ENCODE measurements at places on chromosomes 6 and 20.

DNA sequence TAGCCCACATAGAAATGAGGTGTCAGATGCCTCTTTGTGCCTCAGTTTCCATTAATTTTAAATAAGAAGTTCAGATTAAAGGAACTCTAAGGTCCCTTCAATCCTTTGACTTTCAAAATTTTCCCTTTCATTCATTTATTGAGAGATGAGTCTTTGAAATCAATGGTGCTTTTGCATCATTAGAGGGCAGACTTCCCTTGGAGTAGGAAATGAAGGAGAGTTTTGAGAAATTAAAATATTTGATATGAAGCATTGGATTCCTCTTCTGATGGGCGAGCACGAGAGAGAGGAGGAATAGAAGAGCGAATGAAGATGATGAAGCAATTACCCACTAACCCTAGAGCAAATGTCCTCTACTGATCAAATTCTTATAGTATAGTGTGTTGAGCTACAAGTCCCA, 105.7 kb downstream of the EDN1 start:
- DNase-seq, result no peak
- H3K4me3 ChIP-seq, result no peak overlapping the region
- H3K4me1 ChIP-seq, result no peaks in the 10 kb centered on the region
- peaks cover 10% of the 10 kb centered on the region for H3K27me3 ChIP-seq

GRCh38 chr6:159688266-159688905, 4.7 kb downstream of the SOD2 start:
- H3K27me3 ChIP-seq, result no peaks in the 10 kb centered on the region
- H3K27ac ChIP-seq, result no peak overlapping the region
- DNase-seq, result no peak

- H3K4me1 ChIP-seq, result no peaks in the 10 kb centered on the region
- no peaks in the 10 kb centered on the region for H3K36me3 ChIP-seq
- H3K27me3 ChIP-seq, result no peaks in the 10 kb centered on the region
- H3K4me3 ChIP-seq, result no peak overlapping the region
- DNase-seq, result no peak
Measured at GRCh38 chr6:81051952-81052351, 700.5 kb downstream of the TENT5A start.

DNA sequence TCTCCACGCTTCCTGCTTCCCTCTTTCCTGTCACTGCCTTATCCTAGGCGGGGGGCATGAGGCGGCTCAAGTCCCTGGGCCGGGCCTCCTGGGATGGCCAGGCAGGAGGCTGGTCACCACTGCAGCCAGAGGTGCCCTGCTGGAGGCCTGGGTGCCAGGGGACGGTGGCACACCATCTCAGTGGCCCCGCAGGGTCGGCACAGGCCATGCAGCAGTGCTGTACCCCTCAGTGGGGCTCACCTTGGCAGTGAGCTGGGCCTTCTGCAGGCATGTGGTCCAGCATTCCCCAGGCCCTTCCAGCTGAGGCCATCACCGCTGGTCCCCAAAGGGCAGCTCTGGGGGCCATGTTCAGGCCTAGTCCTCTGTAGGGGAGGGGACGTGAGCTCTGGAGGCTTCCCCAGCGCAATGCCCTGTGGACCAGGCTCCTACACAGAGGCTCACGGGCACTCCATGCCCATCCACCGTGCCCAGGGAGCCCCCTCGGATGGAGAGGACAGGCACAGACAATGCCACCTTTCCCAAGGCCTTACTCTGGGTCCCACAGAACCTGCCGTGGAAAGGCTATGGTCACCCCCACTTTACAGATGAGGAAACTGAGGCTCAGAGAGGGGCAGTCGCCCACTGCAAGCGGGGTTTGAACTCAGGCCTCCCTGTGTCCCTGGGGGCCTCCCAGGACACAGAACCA, 123.8 kb downstream of the TAF4 start:
- H3K36me3 ChIP-seq, result no peaks in the 10 kb centered on the region
- no peak overlapping the region for H3K4me3 ChIP-seq
- no peaks in the 10 kb centered on the region for H3K27me3 ChIP-seq
- no peak overlapping the region for H3K27ac ChIP-seq

- peaks cover 5% of the 10 kb centered on the region for H3K36me3 ChIP-seq
- peaks cover 10% of the 10 kb centered on the region for H3K4me1 ChIP-seq
- no peak for DNase-seq
- no peaks in the 10 kb centered on the region for H3K27me3 ChIP-seq
- H3K4me3 ChIP-seq, result no peak overlapping the region
- H3K27ac ChIP-seq, result no peak overlapping the region
Measured at GRCh38 chr6:119205911-119206618, 127.6 kb upstream of the FAM184A start.

- H3K27ac ChIP-seq, result no peak overlapping the region
- no peak for DNase-seq
- H3K36me3 ChIP-seq, result no peaks in the 10 kb centered on the region
- H3K4me3 ChIP-seq, result no peak overlapping the region
Measured at GRCh38 chr20:62511915-62512610, 36.3 kb upstream of the GATA5 start.

- H3K36me3 ChIP-seq, result no peaks in the 10 kb centered on the region
- no peak overlapping the region for H3K4me3 ChIP-seq
- H3K27me3 ChIP-seq, result no peaks in the 10 kb centered on the region
- H3K4me1 ChIP-seq, result no peaks in the 10 kb centered on the region
- DNase-seq, result no peak
Measured at GRCh38 chr20:8974009-8974708, 94.7 kb upstream of the PLCB4 start.

GRCh38 chr6:90216072-90216977, 80.3 kb downstream of the BACH2 start:
- H3K4me3 ChIP-seq, result peak overlapping the region; percentile 11
- H3K4me1 ChIP-seq, result peaks cover 30% of the 10 kb centered on the region
- DNase-seq, result peak; percentile 39

DNA sequence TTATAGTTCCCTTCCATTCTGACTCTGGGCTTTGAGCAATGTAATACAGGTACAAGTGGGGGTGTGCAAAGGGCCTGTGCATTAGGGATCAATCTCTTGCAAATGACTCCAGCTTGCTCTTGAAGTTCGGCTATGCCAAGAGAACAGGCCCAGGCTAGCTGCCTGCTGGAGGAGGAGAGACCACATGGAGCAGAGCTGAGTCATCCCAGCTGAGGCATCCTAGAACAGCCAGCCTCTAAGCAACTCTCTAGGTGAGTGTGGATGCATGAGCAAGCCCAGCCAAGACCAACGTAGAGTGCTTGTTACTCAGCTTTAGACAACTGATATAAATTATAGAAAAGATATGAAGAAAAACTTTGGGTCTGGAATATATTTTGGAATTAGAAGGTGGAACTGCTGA, 47.6 kb upstream of the RBM24 start:
- no peaks in the 10 kb centered on the region for H3K36me3 ChIP-seq
- H3K27ac ChIP-seq, result no peak overlapping the region
- H3K4me3 ChIP-seq, result no peak overlapping the region
- H3K4me1 ChIP-seq, result no peaks in the 10 kb centered on the region
- no peaks in the 10 kb centered on the region for H3K27me3 ChIP-seq

DNA sequence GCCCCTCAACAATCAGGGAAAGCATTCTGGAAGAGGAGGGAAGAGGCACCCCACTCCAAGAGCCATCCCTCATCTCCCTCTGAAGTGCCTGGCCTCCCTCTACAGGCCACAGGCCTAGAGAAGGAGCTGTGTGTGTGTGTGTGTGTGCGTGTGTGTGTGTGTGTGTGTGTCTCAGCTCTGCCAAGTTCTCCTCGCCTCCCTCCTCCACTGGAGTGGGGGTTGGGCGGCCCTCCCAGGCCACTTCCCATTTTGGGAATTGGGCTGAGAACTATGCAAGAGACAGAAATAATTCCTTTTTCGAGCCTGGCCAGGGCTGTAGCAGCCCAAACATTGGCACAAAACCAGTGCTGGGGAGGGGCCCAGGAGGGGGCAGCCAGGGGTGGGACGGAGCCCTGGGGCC, 35.7 kb downstream of the KCNB1 start:
- no peak for DNase-seq
- H3K4me3 ChIP-seq, result no peak overlapping the region
- H3K27ac ChIP-seq, result no peak overlapping the region
- H3K4me1 ChIP-seq, result no peaks in the 10 kb centered on the region
- peaks cover 27% of the 10 kb centered on the region for H3K27me3 ChIP-seq

DNA sequence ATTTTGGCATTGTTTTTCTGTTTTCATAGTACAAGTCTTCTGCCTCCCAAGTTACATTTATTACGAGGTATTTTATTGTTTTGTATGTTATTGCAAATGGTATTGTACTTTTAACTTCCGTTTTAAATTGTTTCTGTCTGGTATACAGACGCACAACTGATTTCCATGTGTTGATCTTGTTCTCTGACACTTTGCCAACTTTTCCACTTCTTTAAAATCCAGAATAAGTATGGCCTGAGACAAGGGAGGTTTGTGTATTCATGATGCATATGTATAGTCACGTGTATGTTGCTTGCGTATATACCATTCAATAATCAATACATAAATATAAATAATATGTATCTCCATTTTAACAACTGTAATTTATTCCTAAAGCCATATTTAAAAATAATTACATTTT, 41.2 kb downstream of the THBS2 start:
- no peak for DNase-seq
- peak overlapping the region; percentile 43 for H3K27ac ChIP-seq
- peaks cover 6% of the 10 kb centered on the region for H3K27me3 ChIP-seq
- peaks cover 11% of the 10 kb centered on the region for H3K36me3 ChIP-seq
- no peak overlapping the region for H3K4me3 ChIP-seq

DNA sequence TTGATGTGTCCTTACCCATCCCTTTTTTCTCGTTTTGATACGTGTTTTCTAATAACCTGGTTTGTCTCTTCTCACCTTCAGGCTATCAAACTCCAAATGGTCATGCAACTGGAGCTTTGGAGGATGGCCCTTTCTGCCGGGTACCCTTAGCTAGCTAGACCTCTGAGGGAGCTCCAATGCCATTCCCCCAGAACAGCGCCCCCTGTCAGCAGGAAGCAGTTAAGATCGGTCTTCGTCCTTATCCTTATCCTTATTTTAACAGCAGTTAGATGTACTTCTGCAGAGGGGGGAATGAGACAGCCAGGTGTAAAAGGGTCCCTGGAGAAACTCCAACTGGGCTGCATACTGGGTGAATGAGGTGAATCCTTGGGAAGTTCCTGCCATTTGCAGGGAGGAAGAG, 37.2 kb downstream of the SEL1L2 start:
- H3K27ac ChIP-seq, result no peak overlapping the region
- H3K36me3 ChIP-seq, result no peaks in the 10 kb centered on the region
- no peak overlapping the region for H3K4me3 ChIP-seq
- no peak for DNase-seq
- no peaks in the 10 kb centered on the region for H3K27me3 ChIP-seq

- no peaks in the 10 kb centered on the region for H3K27me3 ChIP-seq
- no peaks in the 10 kb centered on the region for H3K4me1 ChIP-seq
- no peak for DNase-seq
- no peaks in the 10 kb centered on the region for H3K36me3 ChIP-seq
- no peak overlapping the region for H3K27ac ChIP-seq
Measured at GRCh38 chr20:7585126-7585679, 355.1 kb downstream of the HAO1 start.

DNA sequence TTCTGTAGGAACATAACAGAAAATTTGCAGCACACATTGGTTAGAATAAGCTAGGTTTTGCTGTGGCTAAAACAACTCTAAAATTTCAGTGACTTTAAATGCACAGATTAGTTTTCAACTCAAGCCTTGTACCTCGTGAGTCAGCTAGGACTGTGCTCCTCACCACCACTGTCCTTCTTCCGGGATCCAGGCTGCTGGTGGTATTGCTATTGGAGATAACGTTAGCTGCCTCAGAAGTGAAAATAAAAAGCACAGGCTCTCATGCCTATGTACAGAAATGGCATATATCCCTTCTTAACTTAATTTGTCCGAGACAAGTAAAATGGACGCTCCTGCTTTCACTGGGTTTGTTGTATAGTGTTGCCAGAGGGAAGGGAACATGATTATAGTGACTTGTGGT, 931.1 kb upstream of the EYS start:
- H3K36me3 ChIP-seq, result no peaks in the 10 kb centered on the region
- no peaks in the 10 kb centered on the region for H3K4me1 ChIP-seq
- no peak overlapping the region for H3K27ac ChIP-seq
- no peak for DNase-seq
- no peak overlapping the region for H3K4me3 ChIP-seq

DNA sequence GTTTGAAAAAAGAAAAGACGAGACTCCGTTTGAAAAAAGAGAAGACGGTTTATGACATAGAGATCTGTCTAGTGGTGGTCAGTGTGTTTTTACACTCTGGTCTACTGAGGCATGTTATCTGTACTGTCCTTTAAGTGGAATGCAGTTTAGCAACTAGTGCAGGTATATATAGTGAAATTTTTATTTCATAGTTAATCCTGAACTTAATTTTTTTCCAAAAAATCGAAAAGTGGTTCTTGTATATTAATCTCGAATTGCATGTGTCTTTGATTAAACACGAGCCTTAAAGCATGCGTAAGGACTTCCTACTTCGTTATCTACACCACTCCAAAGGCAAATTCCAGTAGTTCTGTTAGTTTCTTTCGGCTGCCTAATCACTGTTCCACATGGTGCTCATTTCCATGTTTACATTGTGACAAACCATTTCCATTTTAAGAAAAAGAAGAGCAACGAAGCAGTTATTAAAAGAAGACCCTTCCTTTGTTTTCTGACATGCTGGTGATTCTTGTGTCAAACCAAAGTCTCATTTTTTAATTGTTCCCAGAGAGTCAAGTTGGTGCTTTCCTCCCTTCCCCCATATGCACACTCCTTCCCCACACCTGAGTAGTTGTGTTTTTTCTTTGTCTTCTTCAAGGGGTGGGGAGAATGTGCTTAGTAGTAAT, 2.3 kb downstream of the SNX9 start:
- peaks cover 28% of the 10 kb centered on the region for H3K4me1 ChIP-seq
- H3K4me3 ChIP-seq, result peak overlapping the region; percentile 79
- no peak for DNase-seq
- H3K27ac ChIP-seq, result no peak overlapping the region

DNA sequence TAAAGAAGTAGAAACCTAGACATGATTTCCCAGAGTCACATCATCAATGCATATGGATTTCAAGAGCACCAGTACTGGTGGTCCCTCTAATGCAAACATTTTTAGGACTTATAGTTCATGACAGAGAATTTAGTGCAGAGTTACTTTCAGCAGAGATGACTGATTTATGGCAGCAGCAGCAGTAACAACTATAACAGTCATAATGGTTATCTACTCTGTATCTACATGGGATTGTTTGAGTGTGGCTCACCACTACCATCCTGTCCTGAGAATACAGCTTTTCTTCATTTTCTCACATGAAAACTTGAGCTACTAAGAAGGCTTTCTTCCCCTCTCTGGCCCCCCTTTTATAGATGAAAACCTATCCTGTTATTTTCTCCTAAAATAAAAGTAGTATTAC, 128.5 kb upstream of the ENPP5 start:
- no peak overlapping the region for H3K4me3 ChIP-seq
- peaks cover 31% of the 10 kb centered on the region for H3K27me3 ChIP-seq
- no peaks in the 10 kb centered on the region for H3K4me1 ChIP-seq
- H3K27ac ChIP-seq, result no peak overlapping the region
- no peak for DNase-seq

GRCh38 chr20:10633718-10634117, 40.1 kb downstream of the JAG1 start:
- peaks cover 7% of the 10 kb centered on the region for H3K4me1 ChIP-seq
- no peak overlapping the region for H3K27ac ChIP-seq
- no peaks in the 10 kb centered on the region for H3K27me3 ChIP-seq
- H3K36me3 ChIP-seq, result no peaks in the 10 kb centered on the region
- H3K4me3 ChIP-seq, result no peak overlapping the region

Data from activated CD4-positive, alpha-beta T cell treated with anti-CD3 and anti-CD28 coated beads, Interleukin-2, amount 10 ng/mL, durations not matched to agents 7 days and 5 days (primary cell).